ENCODE measurements at places on chromosomes 4 and X. TPM values are rescaled to one million over a fixed set of nuclear protein-coding genes. Genes with fewer than 3 reads are reported as not detected.

- DNase-seq, result no peak
These were observed 240.8 kb downstream of the STK32B start for GRCh38 chr4:5292101-5292500.

IL21 gene
- 95.3 TPM for total RNA-seq

DNA sequence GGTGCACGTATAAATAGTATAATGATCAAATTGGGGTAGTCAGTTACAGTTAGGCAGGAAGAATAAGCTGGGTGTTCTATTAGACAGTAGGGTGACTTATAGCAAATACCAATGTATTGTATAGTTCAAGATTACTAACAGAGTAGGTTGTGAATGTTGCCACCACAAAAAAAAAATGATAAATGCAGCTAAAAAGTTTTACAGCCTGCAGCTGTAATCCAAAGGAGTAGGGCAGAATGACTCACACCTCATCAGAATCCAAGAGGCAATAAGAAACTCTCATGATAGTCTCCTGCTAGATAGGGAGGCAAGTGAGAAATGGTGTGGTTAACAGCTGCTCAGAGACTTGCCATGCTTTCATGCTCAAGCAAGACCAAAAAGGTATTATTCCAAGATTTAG is 19.6 kb upstream of the TCEAL4 start:
- no peak for DNase-seq

DNA sequence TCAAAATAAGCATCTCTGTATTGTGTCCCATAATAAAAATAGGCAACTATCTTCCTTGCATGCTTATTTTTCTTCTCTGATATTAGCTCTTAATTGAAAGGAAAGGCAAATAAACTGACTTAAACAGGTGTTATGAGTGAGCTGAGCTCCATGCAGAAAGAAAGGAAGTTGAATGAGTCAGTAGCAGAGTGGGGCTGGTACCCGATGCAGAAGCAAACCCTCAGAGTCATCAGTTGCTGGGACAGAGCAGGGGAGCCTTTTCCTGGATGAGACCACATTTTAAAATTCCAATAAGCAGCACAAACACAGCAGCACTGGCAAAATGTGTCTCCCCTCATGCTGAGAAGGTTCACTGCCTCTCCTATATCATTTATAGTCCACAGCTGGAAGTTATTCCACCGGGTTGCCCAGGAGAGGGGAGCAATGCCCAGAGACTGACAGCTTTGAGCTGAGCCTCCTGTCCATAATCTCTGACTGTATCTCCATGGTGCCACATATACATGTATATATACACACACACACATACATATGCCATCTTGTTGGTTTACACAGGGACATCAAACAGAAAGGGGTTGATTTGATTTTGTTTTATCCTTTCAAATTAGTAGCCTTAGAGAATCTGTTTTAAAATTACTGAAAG is 274.3 kb upstream of the PPARGC1A start:
- no peak for DNase-seq

GRCh38 chr4:87567191-87567590 is 38.0 kb upstream of the SPARCL1 start:
- no peak for DNase-seq

GRIA2 gene
- total RNA-seq, result not detected

TSPAN7 gene
- total RNA-seq, result not detected

DNA sequence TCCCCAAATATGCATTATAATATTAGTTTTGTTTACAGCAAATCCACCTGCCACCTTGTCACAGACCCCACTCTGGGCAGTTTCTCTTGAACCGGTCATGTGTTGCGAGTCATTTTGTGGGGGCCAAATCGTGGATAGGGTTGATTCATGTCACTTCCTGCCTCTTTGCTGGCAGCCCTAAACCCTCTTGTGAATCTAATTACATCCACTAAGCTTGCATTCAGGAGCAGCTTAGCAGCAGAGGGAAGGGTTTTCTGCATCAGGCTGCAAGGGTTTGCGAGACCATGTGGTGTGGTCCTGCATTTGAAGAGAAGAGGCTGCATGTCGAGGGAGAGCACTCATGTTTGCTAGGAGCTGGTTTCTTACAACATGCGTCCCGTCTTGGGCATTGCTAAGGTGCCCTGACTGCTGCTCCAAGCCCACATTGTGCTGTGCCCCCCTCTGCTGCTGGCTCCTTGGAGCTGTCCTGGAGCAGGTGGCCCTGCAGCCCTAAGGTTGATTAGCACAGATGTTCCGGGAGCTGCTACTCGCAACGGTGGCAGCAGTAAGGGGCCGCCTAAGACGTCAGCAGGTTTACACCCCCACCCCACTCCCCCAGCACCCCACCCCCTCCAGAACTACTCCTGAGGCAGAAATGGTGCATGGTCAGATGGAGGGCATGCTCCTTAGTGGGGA is 88.9 kb upstream of the CLDN34 start:
- no peak for DNase-seq

DNA sequence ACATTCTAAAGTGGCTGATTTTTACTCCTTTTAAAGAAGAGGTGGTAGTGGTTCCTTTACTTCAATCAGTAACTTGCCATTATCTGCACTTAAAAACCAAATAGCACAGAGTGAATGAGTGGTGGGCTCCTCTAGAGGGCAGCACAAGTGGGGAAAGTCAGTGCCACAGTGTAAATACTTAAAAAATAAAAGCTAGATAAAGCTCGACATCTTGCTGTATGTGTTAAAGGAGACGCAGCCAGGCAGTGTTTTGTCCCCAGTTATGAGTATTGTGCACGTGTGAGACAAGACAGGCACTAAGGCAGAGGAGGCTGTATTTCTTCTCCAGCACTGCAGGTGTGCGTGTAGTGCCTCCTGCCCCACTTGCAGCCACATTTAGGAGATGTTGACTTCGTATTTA is 24.6 kb downstream of the NAP1L5 start:
- peak; percentile 67 for DNase-seq

DNA sequence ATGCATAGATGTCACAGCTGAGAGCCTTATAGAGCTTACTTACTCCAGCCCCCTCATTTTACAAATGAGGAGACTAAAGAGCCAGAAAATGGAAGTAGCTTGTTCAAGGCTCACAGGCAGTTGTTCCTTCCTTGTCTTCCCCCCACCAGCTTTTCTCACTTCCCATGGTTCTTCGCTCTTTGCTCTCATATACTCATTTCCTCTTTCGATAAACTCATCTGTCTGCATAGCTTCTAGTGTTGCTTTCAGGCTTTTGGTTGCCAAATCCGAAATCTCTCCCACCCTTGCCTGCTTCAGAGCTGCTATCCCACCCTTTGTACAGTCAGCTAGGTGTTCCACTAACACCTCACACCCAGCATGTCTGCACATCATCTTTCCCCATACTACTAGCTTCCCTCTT is 25.0 kb upstream of the GJB1 start:
- peak; percentile 67 for DNase-seq

DNA sequence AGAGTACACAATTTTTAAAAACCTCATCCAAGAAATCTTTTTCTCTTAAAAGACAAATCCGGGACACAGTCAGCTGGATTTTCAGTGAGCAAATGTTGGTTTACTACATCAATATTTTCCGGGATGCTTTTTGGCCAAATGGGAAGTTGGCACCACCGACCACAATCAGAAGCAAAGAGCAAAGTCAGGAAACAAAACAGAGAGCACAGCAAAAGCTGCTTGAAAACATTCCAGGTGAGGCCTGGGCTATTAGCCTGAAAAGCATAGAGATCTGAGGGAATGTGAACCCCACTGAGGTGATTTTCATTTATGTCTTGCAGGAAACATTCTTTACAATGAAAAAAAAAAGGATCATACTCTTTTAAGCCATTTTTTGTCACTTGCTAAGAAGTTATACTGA is 33.9 kb downstream of the LRP2BP start:
- DNase-seq, result no peak

- peak; percentile 91 for DNase-seq
These were observed at the start of gene SLC7A11 for GRCh38 chr4:138242076-138242833. TSS of gene SLC7A11 (minus strand) at chr4:138242349. CDS start at chr4:138242069, 280 bp downstream.
